CD4-positive, alpha-beta T cell treated with Interleukin-12 subunit alpha and Interleukin-12 subunit beta, for 1 hour (primary cell): ENCODE measurements at places on chromosomes 2 and 18.

GRCh38 chr2:229714736-229715541 lies 584 bp upstream of the DNER start:
- DNase-seq, result peak; percentile 27

- no peak for DNase-seq
These were observed 80.8 kb upstream of the PAPOLG start for GRCh38 chr2:60675301-60675700.

GRCh38 chr18:73840319-73840945 lies 307.2 kb downstream of the FBXO15 start:
- no peak for DNase-seq

DNA sequence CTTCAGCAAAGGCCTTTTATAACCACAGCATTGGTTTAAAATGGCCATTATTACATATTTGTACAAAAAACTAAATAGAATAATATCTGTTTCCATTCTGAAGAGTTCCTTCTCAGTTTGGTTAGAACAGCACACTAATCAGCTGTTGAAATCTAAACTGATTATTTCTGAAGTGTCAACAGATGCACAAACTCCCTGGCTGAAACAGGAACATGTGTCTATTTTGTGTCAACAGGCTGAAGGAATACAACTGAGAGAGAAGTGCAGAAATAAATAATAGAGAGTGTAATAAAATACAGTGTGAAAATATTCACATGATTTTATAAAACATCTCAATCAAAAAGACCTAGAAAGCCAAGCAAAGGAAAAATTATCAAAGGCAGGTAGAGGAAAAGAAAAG lies 29.7 kb downstream of the IKZF2 start:
- no peak for DNase-seq

DNA sequence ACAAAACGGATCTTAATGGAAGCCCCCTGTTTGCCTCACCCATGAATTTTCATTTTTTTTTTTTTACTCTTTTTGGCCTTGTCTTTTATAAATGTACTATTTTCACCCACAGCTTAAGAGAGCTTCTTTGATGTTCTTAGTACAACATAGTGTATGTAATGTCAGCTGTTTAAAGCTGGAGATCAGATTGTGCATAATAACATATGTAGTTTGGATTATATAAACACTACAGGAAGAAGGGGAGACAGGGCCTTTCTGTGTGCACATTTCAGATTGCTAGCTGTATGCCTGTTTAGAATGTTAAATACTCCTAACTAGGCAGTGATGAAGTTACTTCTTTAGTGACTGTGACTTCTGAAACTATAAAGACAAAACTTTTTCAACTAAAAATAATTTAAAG lies 2.1 kb upstream of the TANC1 start:
- no peak for DNase-seq

DNA sequence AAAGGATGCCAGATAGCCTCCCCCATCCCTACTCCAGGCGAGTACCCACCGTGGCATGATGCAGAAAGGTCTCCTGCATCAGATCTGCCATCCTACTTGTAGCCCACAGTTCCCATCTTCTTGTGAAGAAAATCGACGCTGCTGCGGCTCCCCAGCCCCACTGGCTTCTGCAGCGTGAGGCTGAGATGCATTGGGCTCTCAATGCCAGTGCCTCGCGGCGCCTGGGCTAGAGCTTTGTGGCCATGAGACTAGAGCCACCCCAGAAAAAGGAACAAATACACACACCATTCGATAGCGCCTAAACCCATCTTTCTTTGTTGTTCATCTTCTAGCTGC lies 2.8 kb downstream of the NOL4 start:
- no peak for DNase-seq

- peak; percentile 45 for DNase-seq
These were observed 657 bp downstream of the SGPP2 start for GRCh38 chr2:222424729-222425671.

DNA sequence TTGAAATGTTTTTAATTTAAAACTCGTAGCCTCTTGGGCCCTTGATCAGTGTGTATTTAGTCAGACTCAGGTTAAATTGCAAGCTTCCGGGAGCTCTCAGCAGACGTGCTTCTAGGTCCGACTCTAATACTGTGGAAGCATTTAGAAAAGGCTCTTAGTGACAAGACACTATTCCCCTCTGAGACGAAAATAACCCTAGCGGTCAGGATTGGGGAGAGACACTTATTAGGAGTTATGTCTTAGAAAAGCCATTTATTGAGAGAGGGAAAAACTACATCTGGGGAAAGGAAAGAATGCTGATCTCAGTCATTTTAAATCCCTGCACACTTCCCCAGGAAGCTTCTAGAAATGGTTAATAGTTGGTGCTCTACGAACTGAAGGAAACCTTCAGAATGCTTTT lies 110.5 kb upstream of the NCK2 start:
- DNase-seq, result no peak

DNA sequence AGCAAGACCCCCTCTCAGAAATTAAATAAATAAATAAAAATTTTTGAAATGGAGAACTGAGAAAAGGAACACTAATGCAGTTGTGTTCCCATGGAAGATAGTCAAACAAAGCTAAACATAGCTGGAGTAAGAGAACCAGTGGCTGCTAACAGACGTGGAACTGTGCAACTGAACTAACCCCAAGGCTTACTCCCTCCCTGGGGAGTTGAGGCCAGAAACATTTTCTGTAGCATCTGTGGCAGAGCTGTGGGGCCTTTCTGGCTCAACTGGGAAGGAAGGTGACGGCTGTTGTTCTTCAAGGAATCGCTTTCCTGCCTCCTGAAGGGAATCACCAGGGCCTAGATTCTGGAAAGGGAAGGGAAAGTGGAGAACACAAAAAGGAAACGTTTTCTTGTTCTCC lies 53.9 kb upstream of the B3GNT2 start:
- DNase-seq, result no peak

GRCh38 chr2:237358721-237359517 lies 55.0 kb downstream of the COL6A3 start:
- no peak for DNase-seq

DNA sequence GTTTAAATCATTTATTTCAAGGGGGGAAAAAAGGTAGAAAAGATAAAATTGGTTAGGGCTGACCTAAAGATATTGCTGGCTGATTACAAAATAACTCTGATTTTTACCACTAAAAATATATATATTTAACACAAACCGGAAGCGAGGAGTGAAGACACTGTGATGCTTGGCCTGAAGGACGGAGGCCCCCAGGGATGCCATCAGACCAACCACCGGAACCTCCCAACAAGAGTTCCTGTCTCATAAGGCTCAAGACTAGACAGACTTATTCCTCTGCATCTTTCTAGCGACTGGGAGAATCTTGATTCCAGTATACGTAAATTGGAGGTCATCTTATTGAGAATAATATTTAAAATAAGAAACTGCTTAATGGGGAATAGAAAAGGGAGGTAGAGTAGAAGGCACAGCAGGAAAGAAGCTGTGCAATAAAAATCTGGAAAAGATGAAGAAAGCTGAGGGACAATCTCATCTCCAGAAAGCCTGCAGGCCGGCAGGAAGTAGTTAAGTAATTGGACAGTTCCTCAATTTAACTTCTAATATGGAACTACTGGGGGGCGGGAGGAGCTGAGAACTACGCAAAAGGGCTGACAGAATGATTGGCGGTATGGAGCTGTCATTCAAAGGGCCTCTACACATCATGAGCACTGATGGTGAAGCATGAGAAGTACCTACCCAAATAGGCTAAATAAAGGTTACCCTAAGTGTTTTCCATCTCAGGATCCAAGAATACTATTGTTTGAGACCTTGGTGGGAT lies 91.1 kb downstream of the DTNB start:
- no peak for DNase-seq

DNA sequence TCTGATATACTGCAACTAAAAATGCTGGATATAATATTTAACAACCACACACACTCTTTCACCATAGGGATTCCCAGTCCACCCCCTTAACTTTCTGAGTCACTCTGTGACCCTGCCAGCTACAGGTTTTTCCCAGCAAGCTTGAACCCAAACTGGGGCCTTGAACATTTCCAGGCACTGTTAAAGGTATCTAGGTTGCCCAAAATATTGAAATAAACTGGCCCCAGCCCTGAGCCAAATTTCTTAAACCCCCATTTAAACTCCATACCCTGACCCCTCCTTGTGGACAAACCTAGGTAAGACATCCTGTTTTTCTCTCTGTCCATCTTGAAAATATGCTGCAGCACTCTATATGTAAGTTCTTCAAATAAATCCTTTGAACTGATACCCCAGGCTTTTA lies 19.7 kb upstream of the DCTN1 start:
- DNase-seq, result peak; percentile 59

- no peak for DNase-seq
These were observed 77.7 kb downstream of the APOB start for GRCh38 chr2:20966061-20966595.

DNA sequence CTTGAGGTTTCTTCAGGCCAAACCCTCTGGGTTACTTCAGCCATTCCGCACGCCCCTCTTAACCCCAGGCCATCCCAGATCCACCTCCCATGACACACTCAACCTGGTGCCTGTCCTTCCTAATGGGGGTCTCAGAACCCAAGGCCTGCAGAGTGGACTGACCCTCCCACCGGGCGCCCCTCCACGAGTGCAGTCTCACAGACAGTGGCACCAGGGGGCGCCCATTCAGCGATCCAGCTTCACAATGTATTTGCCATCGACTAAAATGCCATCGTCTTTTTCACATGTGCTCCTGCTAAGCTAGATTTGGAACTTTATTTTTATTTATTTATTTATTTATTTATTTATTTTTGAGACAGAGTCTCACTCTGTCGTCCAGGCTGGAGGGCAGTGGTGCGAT lies 38.5 kb downstream of the INPP5D start:
- no peak for DNase-seq

DNA sequence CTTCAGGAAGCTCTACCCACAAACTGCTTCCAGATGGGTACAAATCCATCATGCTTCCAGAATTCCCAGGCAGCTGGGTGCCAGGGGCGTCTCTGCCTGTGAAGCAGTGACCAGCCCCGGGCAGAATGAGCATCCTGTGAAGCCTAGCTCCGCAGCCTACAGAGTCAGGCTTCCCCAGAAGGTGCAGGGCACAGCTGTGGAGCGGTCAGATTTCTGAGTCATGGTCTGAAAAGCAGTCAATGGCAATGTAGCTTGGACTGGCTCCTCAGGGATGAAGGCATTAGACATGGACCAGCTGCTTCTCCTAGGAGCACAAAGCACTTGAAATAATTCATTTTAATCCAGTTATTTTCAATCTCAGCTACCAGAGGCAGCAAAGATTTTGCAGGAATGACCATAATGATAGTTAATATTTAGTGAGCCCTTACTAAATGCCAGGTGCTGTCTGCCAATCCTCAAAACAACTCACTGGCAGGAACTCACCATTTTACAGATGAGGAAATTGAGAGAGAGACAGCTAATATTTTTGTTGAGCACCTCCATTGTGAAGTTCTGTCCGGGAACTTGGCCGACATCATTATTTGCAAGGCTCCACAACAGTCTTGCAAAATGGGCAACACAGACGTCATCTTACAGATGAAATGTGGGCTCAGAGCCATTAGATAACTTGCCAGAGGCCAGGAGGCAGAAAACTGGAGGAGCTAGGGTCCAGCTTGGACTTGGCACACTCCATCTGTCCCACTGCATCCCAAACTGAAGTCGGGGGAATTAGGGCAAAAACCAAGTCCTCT lies 31.7 kb downstream of the ACMSD start:
- no peak for DNase-seq

DNA sequence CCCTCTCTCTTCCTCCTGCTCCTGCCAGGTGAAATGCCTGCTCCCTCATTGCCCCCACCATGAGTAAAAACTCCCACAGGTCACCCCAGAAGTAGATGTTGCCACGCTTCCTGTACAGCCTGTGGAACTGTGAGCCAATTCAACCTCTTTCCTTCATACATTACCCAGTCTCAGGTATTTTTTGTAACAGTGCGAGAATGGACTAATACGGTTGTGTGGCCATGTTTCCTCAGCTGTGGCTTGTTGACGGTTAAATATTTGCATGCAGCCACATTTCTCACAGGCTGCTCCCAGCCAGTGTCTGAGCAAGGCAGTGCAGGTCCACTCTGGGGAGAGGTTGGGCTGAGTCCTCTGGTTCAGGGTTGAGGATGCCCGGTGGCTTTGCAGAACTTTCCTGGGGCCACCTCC lies 27.8 kb upstream of the COPS8 start:
- no peak for DNase-seq
